Naive thymus-derived CD4-positive, alpha-beta T cell (primary cell): ENCODE measurements at places on chromosomes 7 and 10. TPM values are rescaled to one million over a fixed set of nuclear protein-coding genes. Genes with fewer than 3 reads are reported as not detected.

- no peak for DNase-seq
These were observed 77.2 kb upstream of the FZD1 start for GRCh38 chr7:91187061-91187460.

- DNase-seq: no peak
These were observed 100.3 kb downstream of the RAPGEF5 start for GRCh38 chr7:22256541-22257096.

GRCh38 chr10:61721431-61721830, 58.7 kb downstream of the CABCOCO1 start:
- DNase-seq: no peak

DNA sequence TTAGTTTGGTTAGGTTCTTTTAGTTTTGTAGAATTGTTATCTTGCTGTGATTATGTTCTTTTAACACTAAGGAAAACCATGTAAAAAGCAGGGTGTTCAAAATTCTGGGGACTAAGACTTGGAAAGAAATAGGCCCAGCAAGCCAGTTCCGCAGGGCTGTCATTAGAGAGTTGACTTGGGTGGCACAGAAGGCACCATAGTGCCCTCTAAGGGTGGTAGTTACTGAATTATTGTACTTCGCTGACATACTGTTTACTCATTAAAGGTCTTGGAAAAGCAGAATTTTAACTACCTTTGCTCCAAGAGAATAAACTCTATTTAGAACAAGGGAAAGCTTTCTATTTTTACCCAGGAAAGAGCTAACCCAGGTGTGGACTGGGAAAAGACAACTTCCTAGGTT, 86.5 kb downstream of the OTUD1 start:
- DNase-seq: no peak

The GJD4 gene
- polyA plus RNA-seq: not detected
